ENCODE measurements at places on chromosomes 3 and 15.

DNA sequence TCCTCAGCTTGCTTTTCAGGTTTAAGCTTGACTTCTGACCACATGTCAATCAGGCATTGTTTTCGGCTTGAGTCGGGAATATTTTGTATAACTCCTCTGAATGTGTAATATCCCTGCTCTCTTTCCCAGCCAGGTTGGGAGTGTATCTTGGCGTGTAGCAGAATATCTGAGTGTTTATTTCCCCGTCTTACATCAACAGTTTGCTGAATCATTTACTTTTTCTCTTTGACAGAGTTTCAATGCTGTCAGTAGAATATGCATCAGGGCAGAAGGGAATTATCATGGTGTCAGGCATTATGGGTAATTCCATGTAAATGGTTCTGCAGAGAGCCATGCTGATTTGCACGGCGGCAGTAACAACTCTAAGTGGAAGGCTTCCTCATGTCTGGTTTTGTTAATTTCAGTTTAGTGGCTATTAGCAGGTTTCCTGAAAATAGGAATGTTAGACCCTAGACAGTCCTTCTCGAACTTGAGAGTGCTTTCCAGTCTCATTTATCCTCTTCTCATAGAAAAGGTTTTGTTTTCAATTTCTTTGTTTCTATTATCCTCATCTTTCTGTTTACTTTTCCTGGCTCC is 566.3 kb downstream of the AGBL1 start:
- DNase-seq: no peak

- peak; percentile 59 for DNase-seq
Observed at GRCh38 chr3:87503900-87504498, 227.6 kb upstream of the POU1F1 start.

DNA sequence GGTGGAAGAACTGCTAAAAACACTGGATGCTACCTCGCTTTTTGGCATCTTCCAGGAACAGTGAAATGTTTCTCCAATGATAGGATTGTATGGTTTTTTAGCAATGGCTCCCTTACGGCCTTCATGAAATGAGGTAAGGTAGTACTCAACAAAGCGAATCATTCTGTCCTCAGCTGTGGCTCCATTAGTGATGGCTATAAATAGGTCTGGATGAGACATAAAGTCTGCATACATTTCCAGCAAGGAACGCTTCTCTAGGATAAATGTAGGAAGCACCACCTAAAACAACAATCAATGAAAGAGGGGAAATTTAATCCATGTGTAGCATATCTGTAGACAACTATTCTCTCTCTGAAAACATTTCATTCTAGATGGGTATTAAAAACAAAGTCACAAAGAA is 32.4 kb upstream of the SNX4 start:
- DNase-seq: no peak

GRCh38 chr15:51840692-51841091 is 11.2 kb downstream of the TMOD3 start:
- no peak for DNase-seq

GRCh38 chr3:198027045-198027798 is 67.2 kb downstream of the LMLN start:
- DNase-seq: no peak

- peak; percentile 15 for DNase-seq
Observed at GRCh38 chr15:82802497-82802896, 3.4 kb downstream of the FSD2 start.

- no peak for DNase-seq
Observed at GRCh38 chr3:194038960-194039359, 97.0 kb upstream of the HES1 start.

DNA sequence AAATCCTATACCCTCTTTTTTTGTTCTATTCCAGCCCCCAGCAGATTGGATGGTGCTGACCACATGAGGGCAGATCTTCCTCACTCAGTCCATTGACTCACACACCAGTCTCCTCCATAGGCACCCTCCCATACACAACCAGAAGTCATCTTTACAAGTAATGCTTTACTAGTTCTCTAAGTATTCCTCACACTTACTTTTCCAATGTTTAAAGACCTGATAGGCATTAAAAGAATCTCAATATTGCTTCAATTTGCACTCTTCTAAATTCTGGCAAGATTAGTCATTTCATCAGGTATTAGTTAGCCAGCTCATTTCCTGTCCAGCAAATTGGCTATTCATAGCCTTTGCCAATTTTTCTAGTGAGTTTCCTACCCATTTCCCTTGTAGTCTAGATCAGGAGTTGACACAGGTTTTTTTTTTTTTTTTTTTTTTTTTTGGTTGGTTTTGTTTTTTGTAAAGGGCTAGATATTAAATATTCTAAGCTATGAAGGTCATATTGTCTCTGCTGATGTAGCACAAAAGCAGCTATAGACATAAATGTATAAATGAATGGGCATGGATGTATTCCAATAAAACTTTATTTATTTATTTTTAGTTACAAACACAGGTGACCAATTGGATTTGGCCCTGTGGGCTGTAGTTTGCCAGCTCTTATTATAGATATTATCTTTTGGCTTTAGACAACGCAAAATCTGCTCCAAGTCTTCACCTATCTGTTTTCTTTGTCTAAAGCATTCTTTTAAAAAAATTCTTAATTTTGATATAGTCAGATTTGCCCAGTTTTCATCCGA is 76.1 kb downstream of the ABHD5 start:
- no peak for DNase-seq

GRCh38 chr15:90025489-90026033 is 24.4 kb downstream of the ZNF710 start:
- no peak for DNase-seq

GRCh38 chr3:56954125-56954524 is 106.3 kb upstream of the SPATA12 start:
- no peak for DNase-seq

Measured in GM12865 (cell line).